Muscle of leg (tissue), 16 donors: ENCODE measurements at places on chromosomes 1 and 21. TPM values are rescaled to one million over a fixed set of nuclear protein-coding genes. Genes with fewer than 3 reads are reported as not detected.

- no peaks in the 10 kb centered on the region for H3K27me3 ChIP-seq
- peaks cover 24% of the 10 kb centered on the region for H3K4me1 ChIP-seq
- H3K36me3 ChIP-seq = no peaks in the 10 kb centered on the region
- DNase-seq = no peak
These were observed 122.3 kb downstream of the TGFB2 start for GRCh38 chr1:218467101-218468072.

GRCh38 chr1:222546548-222547259 is 1.2 kb downstream of the HHIPL2 start:
- no peak for DNase-seq
- peaks cover 13% of the 10 kb centered on the region for H3K27me3 ChIP-seq

DNA sequence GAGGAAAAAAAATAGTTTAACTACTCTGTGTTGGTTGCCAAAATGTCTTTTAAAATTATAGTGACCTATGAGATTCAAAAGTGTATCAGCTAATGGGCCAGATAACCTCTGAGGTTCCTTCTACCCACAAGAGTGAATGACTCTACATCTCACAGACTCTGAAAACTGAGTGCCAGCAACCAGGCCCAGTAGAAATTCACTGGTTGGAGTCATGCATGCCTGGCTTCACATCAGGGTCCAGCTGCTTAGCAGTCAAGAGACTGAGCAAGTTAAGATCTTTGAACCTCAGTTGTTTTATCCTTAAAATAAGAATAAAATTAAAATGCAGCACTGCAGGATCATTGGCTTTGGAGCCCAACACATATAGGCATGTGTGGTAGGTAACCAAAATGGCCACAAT is 342.6 kb upstream of the NFIA start:
- no peak for DNase-seq
- H3K4me3 ChIP-seq = no peak overlapping the region
- H3K27me3 ChIP-seq = no peaks in the 10 kb centered on the region
- H3K27ac ChIP-seq = no peak overlapping the region
- peaks cover 2% of the 10 kb centered on the region for H3K4me1 ChIP-seq

DNA sequence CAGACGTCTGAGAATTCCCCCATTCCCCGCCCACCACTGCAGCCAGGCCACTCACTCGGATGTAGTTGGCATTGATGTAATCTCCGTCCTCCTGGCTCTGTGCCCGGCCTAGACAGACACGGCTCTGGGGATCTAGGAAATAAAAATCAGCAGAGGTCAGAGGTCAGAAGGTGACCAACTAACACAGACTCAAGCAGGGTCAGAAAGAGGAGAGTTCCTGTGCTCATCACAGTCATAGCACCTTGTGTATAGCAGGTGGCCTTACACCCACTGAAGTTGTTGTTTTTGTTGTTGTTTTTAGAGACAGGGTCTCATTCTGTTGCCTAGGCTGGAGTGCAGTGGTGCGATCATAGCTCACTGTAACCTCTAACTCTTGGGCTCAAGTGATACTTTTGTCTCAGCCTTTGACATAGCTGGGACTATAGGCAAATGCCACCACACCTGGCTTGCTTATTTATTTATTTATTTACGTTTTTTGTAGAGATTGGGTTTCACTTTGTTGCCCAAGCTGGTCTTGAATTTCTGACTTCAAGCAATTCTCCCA is 4.9 kb downstream of the PTPN7 start:
- H3K36me3 ChIP-seq = no peaks in the 10 kb centered on the region
- no peak for DNase-seq
- H3K27ac ChIP-seq = no peak overlapping the region

- no peak overlapping the region for H3K27ac ChIP-seq
- no peaks in the 10 kb centered on the region for H3K36me3 ChIP-seq
- no peak for DNase-seq
- H3K27me3 ChIP-seq = no peaks in the 10 kb centered on the region
These were observed 632.7 kb upstream of the NR5A2 start for GRCh38 chr1:199394856-199395255.

GRCh38 chr1:156245451-156246232 is 2.2 kb downstream of the PAQR6 start:
- H3K4me1 ChIP-seq = peaks cover 32% of the 10 kb centered on the region
- DNase-seq = no peak
- peaks cover 39% of the 10 kb centered on the region for H3K36me3 ChIP-seq
- no peak overlapping the region for H3K27ac ChIP-seq
- H3K27me3 ChIP-seq = peaks cover 32% of the 10 kb centered on the region

GRCh38 chr1:1606232-1606631 is 6.3 kb upstream of the FNDC10 start:
- no peaks in the 10 kb centered on the region for H3K36me3 ChIP-seq
- H3K27ac ChIP-seq = no peak overlapping the region
- DNase-seq = no peak
- no peak overlapping the region for H3K4me3 ChIP-seq
- peaks cover 10% of the 10 kb centered on the region for H3K4me1 ChIP-seq

CREG1 gene
- 29.1 TPM for total RNA-seq

- H3K36me3 ChIP-seq = no peaks in the 10 kb centered on the region
- no peaks in the 10 kb centered on the region for H3K27me3 ChIP-seq
- peak; percentile 1 for DNase-seq
- H3K27ac ChIP-seq = no peak overlapping the region
- H3K4me1 ChIP-seq = no peaks in the 10 kb centered on the region
These were observed 234.7 kb upstream of the GJB5 start for GRCh38 chr1:34520111-34520510.

STMN1 gene
- 295 TPM for total RNA-seq

- no peaks in the 10 kb centered on the region for H3K27me3 ChIP-seq
- no peaks in the 10 kb centered on the region for H3K36me3 ChIP-seq
- H3K27ac ChIP-seq = no peak overlapping the region
- peaks cover 57% of the 10 kb centered on the region for H3K4me1 ChIP-seq
These were observed 159.0 kb upstream of the RUNX1 start for GRCh38 chr21:35208104-35208503.

DNA sequence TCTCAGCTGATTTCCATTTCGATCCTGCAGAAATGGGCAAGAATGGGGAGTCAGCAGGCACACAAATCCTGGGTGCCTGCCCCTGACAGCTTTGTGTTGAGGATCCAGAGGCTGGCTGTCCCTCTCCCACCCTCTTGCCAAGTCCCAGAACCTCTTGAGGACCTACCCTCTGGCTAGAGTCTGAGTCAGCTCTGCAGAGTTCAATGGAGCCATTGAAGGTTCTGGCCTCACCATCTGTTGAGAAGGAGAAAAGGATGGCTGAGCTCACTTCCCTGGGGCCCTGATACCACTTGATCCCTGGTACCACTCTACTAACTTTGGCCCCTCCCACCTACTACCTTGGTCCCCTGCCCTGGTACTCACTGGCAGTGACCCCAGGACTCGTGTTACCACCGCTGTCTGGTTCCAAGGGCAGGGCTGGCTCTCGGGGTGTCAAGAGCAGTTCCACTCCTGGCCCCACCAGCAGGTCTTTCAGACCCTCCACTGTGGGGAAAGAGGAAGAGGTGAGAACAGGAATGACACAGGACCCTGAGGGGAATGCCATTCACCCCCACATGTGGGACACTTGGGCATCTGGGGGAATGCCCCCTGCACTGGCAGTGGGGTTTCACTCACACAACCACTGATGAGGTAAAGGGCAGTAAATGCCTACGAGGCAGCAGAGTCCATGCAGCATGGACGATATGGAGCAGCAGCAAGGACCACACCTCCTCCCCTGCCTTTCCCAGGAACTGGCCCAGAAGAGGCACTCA is 10.5 kb downstream of the RXFP4 start:
- DNase-seq = no peak
- H3K4me1 ChIP-seq = peaks cover 3% of the 10 kb centered on the region
- H3K4me3 ChIP-seq = no peak overlapping the region
- H3K27ac ChIP-seq = no peak overlapping the region
- H3K27me3 ChIP-seq = no peaks in the 10 kb centered on the region

GRCh38 chr1:13624526-13624925 is 40.9 kb downstream of the PDPN start:
- H3K4me1 ChIP-seq = no peaks in the 10 kb centered on the region
- no peak overlapping the region for H3K27ac ChIP-seq
- H3K27me3 ChIP-seq = no peaks in the 10 kb centered on the region
- DNase-seq = no peak
- no peak overlapping the region for H3K4me3 ChIP-seq

MMP23B gene
- 50.7 TPM for total RNA-seq

RGS16 gene
- total RNA-seq = 8.2 TPM

DNA sequence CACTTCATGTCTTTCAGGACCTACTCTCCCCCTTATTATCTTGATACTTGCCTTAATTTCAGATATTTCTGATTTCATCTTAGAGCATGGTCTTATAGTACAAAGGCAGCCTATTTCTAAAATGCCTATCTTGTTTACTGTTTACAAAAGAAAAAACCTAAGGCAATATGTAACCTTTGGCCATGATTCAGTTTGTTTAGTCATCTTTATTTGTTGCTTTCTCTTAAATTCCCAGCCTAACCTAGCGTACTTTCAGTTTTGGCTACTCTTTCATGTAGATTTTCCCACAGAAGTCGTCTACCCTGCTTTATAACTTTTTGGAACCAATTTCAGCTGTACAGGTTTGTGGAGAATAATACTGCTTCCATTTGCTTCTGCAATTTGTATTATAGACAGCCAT is 81.8 kb downstream of the KIF1B start:
- no peak overlapping the region for H3K27ac ChIP-seq
- peaks cover 47% of the 10 kb centered on the region for H3K36me3 ChIP-seq
- peaks cover 4% of the 10 kb centered on the region for H3K4me1 ChIP-seq
- no peak for DNase-seq
- H3K4me3 ChIP-seq = no peak overlapping the region
- H3K27me3 ChIP-seq = no peaks in the 10 kb centered on the region

- H3K4me1 ChIP-seq = peaks cover 16% of the 10 kb centered on the region
- no peaks in the 10 kb centered on the region for H3K36me3 ChIP-seq
- no peak overlapping the region for H3K27ac ChIP-seq
- no peaks in the 10 kb centered on the region for H3K27me3 ChIP-seq
- no peak overlapping the region for H3K4me3 ChIP-seq
- no peak for DNase-seq
These were observed 105.1 kb downstream of the PCBP3 start for GRCh38 chr21:45748593-45748992.

DNA sequence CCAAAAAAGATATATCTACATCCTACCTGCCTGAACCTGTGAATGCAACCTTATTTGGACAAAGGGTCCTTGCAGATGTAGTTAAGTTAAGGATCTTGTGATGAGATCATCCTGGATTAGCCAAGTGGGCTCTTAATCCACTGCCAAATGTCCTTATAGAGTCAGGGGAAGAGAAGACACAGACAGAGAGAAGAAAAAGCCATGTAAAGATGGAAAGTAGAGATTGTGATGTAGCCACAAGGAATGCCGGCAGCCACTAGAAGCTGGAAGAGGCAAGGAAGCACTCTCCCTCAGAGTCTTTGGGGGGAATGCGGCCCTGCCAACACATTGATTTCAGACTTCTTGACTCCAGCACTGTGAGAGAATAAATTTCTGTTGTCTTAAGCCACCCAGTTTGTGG is 16.2 kb downstream of the HSD11B1 start:
- H3K27me3 ChIP-seq = no peaks in the 10 kb centered on the region
- DNase-seq = no peak
- no peak overlapping the region for H3K27ac ChIP-seq

DNA sequence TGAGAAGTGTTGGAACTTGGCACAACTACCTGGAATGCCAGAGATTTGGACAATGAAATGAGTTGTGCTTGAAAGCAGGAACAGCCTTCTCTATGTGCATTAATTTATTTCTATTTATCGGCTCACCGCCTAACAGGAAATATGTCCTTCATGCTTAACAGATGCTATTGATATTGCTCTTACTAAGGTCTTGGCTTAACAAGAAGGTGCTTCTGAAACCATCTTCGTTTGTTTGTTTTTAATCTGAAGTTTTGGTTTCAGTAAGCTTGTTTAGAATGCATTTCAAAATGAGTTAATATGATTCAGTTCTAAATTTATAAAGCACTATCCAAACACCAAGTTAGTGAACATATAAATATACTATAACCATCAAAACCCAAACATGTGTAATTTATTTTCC is 898.3 kb upstream of the B3GALT2 start:
- H3K4me1 ChIP-seq = no peaks in the 10 kb centered on the region
- H3K27me3 ChIP-seq = no peaks in the 10 kb centered on the region
- no peak for DNase-seq
- H3K4me3 ChIP-seq = no peak overlapping the region
- no peaks in the 10 kb centered on the region for H3K36me3 ChIP-seq
